Thyroid gland (tissue), 4 donors: ENCODE measurements at places on chromosomes 16 and 17.

DNA sequence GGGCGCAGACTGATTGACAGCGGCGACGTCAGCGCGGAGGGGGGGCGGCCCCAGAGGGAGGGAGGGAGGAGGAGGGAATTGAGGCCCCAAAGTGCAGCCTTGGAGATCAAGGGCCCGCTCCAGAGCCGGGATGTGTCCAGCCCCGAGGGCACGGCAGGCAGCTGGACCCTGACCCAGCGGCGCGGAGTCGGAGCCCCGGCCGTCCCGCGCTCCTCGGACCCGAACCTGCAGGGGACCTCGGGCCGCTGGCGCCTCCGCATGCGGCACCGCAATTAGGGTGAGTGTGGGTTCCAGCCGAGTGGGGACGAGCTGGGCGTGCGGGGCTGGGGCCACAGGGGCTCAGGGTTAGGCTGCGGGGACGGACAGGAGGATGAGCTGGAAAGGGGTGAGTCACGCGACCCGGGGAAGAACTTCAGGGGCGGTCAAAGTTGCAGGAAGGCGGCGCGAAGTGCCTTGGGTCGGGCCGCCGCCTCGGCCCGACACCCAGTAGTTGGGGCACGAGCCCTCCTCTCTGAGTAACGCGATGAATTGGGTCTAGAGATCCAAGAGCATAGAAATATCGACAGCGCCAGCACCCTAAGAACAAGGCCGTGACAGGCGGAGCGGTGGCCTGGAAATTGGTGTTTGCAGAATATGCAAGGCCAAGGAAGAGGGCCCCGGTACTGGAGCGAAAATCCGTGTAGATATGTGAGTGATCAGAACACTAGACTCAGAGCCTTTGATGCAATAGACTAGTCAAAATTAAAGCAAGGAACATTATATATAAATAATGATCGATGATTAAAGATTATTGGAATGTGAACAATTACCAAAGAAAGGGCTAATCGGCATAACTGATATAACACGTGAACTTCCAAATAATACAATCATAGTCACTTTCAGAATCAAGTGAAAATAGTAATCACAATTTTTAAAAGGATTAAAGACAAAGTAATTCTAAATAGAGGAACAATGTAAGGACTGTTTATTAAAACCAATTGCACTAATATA lies at the start of gene TBX4:
Gene TBX4, plus strand, starts transcription at position 122 of the 990 bp plus-strand sequence. CDS start 4,069 bp downstream, outside the sequence.
- DNase-seq: no peak

GRCh38 chr17:78674595-78675315 lies 97.6 kb upstream of the DNAH17 start:
- DNase-seq: peak; percentile 23

GRCh38 chr16:85978291-85978775 lies 79.4 kb downstream of the IRF8 start:
- no peak for DNase-seq

GRCh38 chr16:555528-556473 lies 4.4 kb upstream of the PRR35 start:
- DNase-seq: no peak

GRCh38 chr16:28067604-28068379 lies 4.3 kb upstream of the GSG1L start:
- DNase-seq: no peak

- no peak for DNase-seq
Measured at GRCh38 chr17:78621720-78622490, 44.7 kb upstream of the DNAH17 start.

DNA sequence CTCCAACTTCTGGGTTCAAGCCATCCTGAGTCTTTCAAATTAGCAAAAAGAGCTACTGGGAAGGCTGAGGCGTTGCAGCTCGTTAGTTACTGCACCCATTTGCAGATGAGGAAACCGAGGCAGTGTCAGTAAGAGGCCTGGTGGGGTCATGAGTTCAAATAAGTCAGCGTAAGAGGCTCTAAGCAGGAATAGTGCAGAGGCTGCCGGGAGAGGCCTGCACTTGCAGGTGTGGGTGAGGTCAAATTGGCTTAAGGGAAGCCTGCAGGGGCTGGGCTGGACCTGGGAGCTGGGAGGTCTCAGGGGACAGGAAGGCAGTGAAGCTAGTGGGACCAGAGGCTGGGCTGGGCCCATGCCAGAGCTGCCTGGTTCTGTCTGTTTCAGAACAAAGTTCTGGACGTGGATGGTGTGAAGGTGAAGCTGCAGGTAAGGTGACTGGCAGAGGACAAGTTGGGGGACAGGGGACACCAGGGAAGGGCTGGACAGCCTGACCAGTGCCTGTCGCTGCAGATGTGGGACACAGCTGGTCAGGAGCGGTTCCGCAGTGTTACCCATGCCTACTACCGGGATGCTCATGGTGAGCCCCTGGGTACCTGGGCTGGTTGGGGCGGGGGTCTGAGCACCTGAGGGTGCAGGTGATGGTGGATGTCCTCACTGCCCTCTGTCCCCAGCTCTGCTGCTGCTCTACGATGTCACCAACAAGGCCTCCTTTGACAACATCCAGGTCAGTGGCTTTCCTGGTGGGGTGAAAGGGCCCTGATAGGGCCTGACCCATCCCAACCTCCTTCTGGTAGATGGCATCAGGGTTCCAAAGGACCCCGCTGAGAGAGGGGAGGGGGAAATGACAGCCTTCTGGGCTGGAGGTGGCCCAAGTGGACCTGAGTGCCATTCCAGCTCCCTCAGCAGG lies 3.0 kb downstream of the RAB26 start:
- no peak for DNase-seq

- DNase-seq: no peak
Measured at GRCh38 chr17:13921841-13922776, 147.2 kb upstream of the COX10 start.

- no peak for DNase-seq
Measured at GRCh38 chr17:80631142-80632045, 86.8 kb downstream of the RPTOR start.

GRCh38 chr17:73045724-73046123 lies 46.8 kb downstream of the SLC39A11 start:
- DNase-seq: no peak

- DNase-seq: no peak
Measured at GRCh38 chr17:48907713-48908046, 527 bp upstream of the UBE2Z start.

GRCh38 chr17:78133971-78134898 lies 3.7 kb downstream of the TMC8 start:
- DNase-seq: peak; percentile 39

GRCh38 chr16:31664683-31665482 lies 137.2 kb downstream of the AHSP start:
- no peak for DNase-seq

DNA sequence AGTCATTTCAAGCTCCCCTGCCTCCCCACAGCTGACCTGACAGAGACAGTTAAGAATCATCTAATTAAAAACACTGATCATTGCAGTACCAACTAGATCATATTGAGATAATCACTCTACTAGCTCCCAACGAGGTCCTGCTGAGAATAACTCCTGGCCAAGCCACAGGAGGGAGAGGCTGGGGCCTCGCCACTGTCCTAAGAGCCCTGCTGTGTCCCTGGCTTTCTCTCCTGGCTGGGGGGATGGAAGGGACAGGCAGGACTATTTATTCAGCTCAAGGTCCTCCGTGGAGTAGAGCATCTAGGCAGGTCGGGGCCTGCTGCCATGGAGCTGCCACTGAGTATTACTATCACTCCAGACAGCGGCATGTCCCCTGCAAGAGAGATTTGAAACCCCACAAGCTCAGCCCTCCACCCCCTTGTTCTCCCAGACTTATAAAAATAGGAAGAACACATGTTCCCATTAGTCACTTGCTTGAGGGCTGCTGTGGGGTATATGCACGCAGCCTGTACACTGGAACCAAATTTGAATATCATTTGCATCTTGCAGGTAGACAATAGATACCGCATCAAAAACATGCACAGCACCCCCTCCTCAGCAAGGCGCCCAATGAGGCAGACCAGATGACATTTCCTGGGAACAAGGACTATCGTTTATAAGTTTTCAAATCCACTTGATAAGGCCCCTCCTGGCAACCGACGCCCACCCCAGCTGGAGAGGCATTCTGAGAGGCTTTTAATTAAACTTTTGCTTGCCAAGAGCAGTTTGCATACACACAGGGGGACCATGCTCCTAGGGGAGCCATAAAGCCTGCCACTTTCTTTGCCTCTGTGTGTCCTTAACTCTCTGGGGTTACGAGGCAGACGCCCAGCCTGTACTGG lies 385.2 kb upstream of the ZFHX3 start:
- DNase-seq: no peak

DNA sequence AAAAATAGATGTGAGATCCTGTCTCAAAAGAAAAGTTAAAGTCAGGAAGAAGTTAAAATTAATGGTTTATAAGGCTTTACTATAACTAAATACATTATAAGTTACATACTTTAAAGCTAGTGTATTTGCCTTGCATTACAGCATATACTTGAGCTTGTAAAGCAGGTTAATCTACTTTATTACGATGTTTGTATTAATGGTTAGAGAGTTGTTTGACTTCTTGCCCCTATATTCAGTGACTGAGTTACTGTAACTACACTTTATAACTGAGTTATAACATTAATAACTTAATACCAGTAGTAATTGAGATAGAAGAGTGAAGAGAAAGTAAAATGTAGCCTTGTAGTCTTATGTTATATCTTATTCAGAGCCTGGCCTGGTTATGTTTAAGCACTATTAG lies 22.9 kb downstream of the CLTC start:
- no peak for DNase-seq

- DNase-seq: no peak
Measured at GRCh38 chr16:57999971-58000705, at the start of gene ZNF319. Gene ZNF319 (minus strand): TSS chr16:58000672. CDS start chr16:57998265, 2,407 bp downstream.

DNA sequence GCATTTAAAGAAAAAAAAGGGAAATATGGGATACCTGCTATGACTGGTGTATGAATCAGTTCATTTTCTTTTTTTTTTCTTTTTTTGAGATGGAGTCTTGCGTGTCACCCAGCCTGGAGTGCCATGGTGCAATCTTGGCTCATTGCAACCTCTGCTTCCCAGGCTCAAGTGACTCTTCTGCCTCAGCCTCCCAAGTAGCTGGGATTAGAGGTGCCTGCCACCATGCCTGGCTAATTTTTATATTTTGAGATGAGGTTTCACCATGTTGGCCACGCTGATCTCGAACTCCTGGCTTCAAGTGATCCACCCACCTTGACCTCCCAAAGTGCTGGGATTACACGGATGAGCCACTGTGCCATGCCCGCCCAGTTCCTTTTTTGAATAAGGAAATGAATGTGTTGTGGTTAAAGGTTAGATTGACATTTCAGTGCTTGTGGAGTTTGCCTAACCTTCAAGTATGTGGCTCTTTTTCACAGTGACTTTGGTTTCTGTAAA lies 7.7 kb downstream of the HAPSTR1 start:
- no peak for DNase-seq

DNA sequence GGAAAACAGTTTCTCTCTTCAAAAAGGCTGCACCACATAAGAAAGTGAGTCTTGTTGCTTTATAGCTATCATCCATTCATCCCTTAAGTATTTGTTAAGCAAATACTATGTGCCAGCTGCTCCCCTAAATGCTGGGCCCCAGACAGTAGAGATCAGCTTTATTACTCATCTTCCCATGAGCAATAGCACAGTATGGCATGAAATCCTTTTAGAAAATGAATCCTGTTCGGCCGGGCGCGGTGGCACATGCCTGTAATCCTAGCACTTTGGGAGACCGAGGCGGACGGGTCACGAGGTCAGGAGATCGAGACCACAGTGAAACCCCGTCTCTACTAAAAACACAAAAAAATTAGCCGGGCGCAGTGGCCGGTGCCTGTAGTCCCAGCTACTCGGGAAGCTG lies 99.5 kb downstream of the MYO1D start:
- no peak for DNase-seq

DNA sequence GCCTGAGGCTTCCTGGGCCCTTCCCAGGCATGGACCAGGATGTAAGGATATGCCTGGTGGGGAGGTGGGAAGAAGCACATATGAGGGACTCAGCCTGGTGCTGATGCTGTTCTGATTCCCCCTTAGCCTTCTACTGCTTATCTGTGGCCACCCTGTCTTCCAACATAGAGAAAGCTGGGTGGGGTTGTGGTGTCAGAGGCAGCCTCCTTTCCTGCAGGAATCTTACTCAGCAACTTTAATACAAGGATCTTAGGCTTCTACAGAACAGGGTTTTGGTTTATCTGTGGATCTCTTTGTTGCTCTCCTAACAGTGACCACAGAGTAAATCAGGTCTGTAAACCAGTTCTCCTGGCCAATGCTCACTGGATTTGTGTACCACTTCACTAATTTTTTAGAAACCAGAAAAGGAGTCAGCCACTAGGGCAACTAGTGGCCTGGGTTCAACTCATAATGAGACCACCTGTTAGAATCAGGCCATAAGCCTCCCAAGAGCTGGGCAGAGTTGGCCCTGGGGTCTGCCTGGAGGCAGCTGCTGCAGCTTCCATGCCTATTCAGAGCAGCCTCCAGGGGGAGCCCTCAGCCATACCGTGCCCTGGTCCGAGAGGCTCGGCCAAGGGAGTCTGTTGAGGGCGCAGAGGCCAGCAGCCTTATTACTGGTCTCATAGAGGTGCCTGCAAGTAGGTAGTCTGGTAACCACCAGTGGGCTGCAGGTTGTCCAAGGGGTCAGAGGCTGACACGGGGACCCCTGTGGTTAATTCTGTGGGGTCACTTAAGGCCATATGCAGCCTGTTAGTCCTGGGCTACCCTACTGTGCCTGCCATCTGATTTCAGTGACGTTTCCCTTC lies 7.1 kb downstream of the HAS3 start:
- peak; percentile 45 for DNase-seq

GRCh38 chr17:10249271-10250010 lies 51.0 kb upstream of the GAS7 start:
- DNase-seq: no peak

DNA sequence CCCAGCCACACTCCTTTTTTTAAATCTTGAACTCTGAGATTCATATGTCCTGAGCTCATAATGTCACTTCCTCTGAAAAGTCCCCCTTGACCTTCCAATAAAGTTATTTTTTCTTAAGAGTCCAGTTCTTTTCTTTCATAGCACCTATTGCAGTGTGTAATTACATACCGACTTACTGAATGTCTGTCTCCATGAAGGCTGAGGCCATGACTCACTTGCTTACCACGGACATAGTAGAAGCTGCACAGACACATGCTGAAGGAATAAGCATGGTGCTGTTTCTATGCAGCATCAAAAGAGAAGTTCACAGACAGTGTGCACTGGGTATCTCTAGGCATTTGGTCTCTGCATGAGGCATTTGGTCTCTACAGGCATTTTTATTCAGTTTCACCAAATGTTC lies 77.2 kb downstream of the C17orf67 start:
- DNase-seq: no peak
